ENCODE measurements at places on chromosomes 6 and 20.

- DNase-seq = no peak
Measured at GRCh38 chr6:130366107-130367005, 539 bp downstream of the TMEM200A start.

- DNase-seq = no peak
Measured at GRCh38 chr6:87588756-87589407, 905 bp downstream of the RARS2 start.

- DNase-seq = no peak
Measured at GRCh38 chr20:43450841-43451799, 6.6 kb upstream of the SRSF6 start.

- no peak for DNase-seq
Measured at GRCh38 chr6:160203522-160203921, 55.1 kb downstream of the SLC22A2 start.

GRCh38 chr6:115573861-115574260 lies 486.8 kb downstream of the FRK start:
- no peak for DNase-seq

DNA sequence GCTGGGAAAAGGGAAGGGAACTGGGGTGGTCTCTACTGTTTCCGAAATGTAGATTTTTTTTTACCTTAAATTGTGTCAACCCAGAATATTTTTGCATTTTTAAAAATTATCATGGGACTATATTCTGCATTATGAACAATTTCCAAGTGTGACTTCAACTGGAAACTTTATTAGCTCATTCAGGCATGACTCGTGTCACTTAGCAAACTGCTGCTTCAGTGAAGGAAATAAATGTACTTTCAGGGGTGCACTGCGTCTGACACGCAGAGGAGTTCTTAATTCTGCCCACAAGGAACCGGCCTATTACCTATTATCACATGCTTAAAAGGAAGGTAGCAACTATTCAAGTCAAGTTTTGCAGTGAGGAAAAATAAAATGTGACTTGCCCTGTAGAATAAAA lies 291.3 kb upstream of the PRDM1 start:
- DNase-seq = peak; percentile 13

DNA sequence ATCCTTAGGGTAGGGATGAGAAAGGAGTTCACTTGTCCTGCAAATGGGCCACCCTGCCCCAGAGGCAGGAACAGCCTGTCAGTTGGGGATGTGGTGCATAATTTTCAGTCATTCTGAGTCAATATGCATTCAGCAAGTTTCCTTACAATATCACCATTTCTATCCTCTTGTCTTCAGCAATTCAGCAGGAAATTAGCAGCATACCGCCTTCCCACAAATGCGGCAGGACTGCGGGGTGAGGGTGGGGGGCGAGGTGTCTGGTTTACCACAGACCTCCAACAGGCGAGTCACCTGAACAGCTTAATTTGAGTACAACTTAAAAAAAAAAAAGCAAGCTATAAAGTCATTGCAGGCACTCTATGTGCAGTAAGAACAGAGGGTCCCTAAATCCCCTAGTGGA lies 126.8 kb downstream of the MAP3K7 start:
- no peak for DNase-seq

- peak; percentile 93 for DNase-seq
Measured at GRCh38 chr6:27668442-27669294, 195.8 kb upstream of the ZNF184 start.

GRCh38 chr6:79861023-79861422 lies 86.3 kb downstream of the ELOVL4 start:
- DNase-seq = no peak
